GM19239 (cell line): ENCODE measurements at places on chromosomes 4 and X.

- DNase-seq = peak; percentile 48
Observed at GRCh38 chr4:110034026-110034393, 121.3 kb downstream of the EGF start.

GRCh38 chrX:18649498-18649951, 22.4 kb downstream of the RS1 start:
- DNase-seq = no peak

DNA sequence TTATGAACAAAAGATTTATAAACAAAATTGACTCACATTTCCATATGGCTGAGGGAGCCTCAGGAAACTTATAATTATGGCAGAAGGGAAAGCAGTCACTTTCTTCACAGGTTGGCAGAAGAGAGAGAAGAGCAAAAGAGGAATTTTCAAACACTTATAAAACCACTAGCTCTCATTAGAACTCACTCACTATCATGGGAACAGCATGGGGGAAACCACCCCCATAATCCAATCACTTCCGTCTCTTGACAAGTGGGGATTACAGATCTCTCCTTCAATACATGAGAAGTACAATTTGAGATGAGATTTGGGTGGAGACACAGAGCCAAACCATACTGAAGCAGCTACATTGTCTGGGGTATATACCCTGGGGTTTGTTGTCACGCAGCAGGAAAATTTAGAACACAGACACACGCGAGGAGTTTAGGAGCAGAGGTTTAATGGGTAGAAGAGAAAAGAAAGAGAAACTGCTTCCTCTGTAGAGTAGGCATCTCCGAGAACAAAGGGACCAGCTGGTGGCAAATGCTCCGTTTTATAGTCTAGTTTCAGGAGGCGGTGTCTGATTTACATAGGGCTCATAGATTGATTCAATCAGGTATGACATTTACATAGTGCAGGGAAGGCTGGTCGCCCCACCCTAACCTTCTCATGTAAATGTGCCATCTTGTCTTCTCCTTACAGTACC, 2277.7 kb upstream of the AGA start:
- no peak for DNase-seq

DNA sequence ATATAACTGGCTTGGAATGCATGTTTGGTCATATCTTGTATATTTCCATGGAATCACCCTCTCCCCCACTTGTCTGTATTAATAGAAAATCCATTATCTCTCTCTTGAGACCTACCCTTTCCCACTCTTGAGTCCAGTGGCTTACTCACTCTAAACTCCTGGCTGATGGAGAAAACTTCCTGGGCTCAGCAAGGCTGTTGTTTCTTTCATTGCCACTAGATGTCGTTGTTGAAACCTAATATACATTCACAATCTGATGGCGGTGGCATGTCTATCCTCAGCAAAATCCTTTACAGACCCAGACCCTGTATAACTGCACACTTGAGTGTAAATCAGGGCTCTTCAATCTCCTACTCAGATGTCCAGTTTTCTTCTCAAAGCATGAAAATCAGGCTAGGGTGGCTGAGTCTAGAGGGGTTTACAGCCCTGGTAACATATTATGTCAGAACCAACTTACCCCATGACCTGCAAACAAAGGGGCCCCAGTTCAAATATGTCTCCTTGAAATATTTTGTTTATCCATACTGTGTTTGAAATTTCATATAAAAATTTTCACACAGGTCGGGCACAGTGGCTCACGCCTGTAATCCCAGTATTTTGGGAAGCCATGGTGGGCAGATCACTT, 70.0 kb upstream of the FAM241A start:
- DNase-seq = peak; percentile 36
